ENCODE measurements at places on chromosomes 6 and 20.

GRCh38 chr6:146422789-146423375, 120.8 kb upstream of the RAB32 start:
- DNase-seq, result no peak

DNA sequence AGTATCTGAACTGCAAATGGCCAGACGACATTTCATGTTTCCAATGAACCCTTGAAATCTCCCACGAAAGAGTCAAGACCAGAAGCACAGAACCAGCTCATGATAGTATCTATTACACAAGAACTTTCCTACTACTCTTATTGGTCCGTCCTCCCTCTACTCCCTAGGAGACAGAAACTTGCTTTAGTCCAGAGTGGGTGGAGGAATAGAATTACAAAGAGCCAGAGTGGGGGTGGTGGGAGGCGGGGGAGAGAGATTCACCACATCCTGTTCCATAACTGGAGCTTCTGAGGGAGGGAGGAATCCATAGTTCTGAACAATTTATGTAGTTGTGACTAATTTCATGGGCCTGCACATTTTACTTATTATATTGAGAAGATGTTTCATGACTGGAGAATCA, 18.5 kb upstream of the WFDC10A start:
- no peak for DNase-seq

- no peak for DNase-seq
These were observed at the start of gene HLA-DRB5 for GRCh38 chr6:32529697-32530430. Gene HLA-DRB5 (minus strand): TSS chr6:32530287. CDS start chr6:32530224, 63 bp downstream.

- DNase-seq, result no peak
These were observed 92.7 kb upstream of the BMP2 start for GRCh38 chr20:6674831-6675230.

DNA sequence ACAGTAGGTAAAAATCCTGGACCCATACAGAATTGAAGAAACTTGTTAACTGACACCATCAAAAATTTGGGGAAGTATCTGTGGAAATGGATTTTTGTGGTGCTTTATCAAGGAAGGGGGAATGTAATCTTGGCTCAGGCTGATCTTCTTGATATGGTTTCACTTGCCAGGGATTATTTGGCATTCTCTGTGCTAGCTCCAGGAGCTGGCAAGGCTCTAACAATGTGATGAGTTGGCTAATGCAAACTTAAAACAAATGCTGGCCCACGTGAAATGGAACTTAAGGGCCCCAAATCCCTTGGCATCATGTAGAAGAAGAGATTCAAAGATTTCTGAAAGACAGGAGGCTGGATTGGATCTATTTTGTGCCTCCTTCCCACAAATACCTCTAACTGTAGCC, 13.1 kb downstream of the KCNS1 start:
- DNase-seq, result no peak

DNA sequence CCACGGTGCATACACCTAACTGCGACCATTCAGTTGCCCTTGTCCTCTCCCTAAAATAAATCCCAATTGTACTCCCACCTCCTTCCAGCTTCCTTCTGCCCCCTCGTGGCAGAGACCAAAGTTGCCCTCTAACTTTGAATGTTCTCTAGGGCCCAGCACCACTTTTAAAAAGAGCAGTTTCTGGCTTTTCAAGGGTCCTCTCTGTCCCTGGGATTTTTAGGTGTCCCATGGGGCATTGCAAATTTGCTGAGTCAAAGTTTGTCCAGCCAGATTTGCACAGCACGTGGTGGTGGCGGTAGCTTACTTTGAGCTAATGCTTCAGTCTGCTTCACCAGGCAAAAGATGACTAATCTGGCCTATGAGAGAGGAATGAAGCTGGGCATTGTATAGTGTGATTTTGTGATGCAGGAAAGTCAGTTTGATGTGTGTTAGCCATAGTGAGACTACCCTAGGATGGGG, 100.2 kb downstream of the PERP start:
- peak; percentile 25 for DNase-seq

DNA sequence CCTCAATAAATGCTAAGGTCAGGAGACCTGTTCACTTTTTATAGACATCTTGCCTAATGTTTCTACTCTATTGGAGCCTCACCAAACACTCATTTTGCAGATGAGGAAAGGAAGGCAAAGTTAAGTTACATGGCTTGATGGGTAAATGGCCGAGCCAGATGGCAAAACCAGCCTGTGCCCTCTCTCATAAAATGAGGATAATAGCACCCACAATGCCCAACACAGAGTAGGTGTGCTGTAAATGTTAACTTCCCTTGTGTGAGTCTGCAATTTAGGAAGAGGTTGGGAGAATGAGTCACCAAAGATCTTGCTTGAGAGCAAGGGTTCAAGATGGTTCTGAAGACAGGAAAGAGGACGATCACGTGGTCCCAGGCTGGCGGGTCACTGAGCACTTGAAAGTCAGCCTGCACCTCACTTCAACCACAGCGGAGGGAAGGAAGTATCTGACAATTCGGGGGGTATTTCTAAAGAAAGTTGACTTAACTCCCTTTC, 3.3 kb downstream of the KCNK5 start:
- DNase-seq, result no peak

GRCh38 chr6:37038292-37039198, 33.1 kb downstream of the FGD2 start:
- DNase-seq, result no peak

- DNase-seq, result no peak
These were observed 11.8 kb downstream of the CST7 start for GRCh38 chr20:24960861-24961260.

GRCh38 chr6:155227046-155227445, 36.8 kb upstream of the CLDN20 start:
- DNase-seq, result no peak

DNA sequence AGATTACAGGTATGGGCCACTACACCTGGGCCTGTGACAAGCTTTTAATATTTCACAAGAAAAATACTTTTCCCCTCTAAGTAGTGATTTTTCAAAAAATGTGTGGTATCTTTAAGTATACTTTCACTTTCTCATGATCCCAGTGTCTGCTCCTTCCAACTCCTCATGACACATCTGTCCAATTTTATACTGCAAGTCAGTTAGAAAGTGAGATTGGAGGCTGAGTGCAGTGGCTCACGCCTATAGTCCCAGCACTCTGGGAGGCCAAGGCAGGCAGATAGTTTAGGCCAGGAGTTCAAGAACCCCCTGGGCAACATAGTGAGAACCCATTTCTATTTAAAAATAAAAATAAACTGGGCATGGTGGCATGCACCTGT, 20.2 kb downstream of the PIM1 start:
- DNase-seq, result no peak

GRCh38 chr20:50727792-50728485, 3.4 kb upstream of the PARD6B start:
- no peak for DNase-seq

DNA sequence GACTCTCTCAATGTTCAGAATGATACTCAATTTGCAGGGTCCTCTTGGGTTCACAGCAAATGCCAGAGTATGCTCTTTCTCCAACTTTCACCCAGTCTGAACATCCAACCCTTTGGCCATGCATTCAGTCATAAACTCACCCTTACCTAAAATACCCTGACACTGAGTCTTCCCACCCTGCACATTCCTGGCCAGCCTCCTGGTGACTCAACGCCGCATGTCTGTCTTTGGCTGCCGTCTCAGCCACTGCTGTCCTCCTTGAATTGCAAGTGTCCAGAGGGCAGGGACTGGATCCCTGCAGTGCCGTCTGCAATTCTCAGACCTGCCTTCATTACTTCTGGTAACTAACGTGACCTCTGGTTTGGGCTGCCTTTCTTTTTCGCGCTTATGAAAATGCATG, 593.4 kb downstream of the QKI start:
- DNase-seq, result no peak

- no peak for DNase-seq
These were observed 97.4 kb downstream of the PLCB4 start for GRCh38 chr20:9166153-9166780.

DNA sequence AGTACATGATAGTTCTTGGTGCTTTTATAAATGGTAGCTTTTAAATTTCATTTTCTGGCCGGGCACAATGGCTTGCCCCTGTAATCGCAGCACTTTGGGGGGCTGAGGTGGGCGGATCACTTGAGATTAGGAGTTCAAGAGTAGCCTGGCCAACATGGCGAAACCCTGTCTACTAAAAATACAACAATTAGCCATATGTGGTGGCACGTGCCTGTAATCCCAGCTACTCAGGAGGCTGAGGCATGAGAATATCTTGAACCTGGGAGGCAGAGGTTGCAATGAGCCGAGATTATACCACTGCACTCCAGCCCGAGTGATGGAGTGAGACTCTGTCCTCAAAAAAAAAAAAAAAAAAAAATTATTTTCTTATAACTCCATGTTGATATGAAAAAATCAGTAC, 36.0 kb downstream of the LRRN4 start:
- no peak for DNase-seq

DNA sequence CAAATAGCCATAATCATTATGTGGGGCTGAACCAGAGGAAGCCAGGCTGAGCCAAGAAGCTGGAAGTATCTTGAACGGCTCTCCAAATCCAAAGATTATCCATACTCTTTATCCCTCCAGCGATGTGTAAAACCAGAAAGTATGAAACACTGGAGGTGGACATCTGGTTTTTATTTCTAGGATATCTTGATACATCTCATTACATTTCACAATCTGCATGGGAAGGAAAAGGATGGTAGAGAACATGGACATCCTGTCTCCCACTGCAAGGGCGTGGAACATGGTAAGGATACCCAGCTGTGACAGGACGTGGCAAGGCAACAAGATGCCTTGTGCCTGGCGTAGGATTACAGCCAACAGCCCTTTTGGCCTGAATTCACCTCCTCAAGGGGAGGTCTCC, 20.1 kb downstream of the TRIM27 start:
- DNase-seq, result no peak

GRCh38 chr20:63854069-63854765, 7.1 kb upstream of the ABHD16B start:
- DNase-seq, result no peak

DNA sequence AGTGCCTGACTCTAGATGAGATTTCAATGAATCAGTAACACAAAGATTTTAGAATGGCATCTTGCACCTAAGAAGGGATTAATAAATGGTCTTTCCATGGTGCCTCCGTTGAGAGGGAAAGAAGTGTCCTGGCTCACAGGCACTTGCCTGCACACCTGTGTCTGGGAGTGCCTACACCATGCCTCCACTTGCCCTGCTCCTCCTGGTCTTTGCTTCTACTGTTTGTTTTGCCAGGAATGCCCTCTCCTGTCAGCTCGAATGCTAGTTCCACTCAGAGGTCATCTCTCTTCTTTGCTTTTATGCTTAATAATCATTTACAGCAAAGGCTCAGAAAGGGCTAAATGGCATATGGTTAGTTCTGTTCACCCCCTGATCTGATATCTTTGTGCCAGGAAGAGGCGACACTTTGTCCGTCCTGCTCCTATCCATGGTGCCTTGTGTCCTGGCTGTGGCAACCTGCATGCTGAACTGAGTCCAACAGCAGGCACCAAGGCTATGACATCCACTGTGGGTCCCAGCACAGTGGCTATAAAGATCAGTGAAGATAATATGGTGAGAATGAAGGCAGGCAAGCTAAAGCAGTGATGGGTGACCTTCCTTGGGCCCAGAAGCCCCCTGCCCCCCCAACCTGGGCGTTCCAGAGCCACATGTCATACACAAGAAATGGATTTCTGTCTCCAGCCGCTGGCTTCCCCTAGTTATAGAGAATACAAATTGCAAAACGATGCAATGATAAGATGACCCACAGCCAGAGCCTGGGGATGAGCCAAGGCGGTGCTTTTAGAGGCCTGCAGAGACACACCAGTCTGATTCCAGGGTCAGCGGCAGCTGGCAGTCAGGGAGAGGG, 1.4 kb downstream of the C6orf132 start:
- no peak for DNase-seq

DNA sequence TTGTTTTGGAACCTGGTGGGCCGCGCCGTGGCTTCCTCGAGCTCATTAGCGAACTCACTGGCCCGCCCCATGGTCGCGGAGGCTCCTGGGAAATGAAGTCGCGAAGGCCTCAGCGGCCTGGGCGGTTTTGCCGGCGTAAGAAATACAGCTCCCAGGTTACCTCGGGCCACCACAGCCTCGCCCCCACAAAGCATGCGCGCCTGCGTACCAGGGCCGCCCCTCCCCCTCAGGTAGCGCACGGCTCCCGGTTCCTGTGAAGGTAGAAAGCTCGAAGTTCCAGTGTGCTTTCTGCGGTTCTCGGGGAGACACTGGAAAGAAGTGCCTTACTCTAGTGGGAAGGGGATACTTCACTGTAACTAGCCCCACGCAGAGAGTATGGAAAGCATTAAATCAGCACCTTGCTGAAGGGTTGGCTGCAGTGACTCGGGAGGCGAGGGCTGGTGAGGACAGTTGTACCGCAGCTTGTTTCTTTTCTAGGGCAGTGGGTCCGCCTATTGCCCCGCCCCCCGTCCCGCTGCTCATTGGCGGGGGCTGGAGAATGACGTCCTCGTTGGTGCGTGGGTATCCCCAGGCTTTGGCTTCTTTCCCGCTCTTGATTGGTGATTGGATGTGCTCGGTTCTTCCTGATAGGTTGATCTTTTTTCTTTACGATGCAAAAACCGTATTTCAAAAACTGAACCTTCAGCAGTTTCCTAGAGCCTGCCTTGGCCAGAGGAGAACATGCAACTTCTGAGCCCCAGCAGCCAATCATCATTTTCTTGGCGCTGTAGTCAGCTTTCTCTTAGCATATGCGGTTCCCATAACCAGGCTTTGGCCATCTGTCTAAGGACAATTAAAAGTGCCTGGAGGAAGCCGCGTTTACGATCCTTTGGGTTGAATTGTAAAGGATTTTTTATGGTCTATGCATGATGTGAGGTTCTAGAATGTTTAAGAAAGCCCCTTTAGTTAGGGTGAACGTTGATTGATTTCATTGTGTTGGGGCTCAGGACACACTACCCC, at the start of gene CDK19:
CDK19 (minus strand) TSS at position 59 of the 999 bp plus-strand sequence. CDS start 333 bp downstream, outside the sequence.
- DNase-seq, result peak; percentile 98

- DNase-seq, result no peak
These were observed 59.2 kb upstream of the SNX9 start for GRCh38 chr6:157763904-157764177.

GRCh38 chr6:26332408-26332807, 32.6 kb upstream of the BTN3A2 start:
- DNase-seq, result no peak

DNA sequence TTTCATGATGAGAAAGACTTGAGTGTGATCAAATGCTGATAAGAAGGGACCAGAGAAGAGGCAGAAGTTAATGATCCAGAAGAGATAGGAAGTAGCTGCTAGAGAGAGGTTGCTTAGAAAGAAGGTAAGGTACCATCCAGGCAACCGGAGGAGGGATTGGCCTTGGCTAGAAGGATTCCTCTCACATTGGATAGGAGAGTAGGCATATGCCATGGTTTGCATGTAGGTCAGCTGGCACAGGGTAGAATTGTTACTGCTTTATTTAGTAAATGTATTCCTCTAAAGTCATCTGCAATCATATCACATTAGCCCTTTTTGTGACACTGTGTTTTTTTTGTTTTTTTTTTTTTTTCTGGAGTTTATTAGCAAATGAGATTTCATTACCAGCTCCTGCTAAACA, 580.9 kb upstream of the FLRT3 start:
- no peak for DNase-seq

DNA sequence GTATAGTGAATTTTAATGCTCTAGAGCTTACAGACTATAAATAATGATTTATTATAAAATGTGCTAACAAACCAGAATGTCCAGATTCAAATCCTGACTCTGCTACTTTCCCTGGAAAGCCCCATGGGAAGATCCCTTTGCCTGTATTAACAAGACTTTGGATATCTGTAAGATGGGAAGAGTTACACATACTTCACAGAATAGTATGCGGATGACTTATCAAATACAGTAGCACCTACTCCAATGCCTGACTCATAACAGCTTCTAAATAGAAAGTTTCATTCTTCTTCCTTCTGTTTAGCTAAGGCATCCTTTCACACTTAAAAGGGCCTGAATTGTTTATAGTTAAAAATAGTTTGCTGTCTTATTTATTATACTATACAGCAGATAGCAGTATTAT, 166.3 kb downstream of the KCNQ5 start:
- DNase-seq, result no peak

All from WERI-Rb-1 (cell line).